ENCODE measurements at places on chromosomes 12 and 14. TPM values are rescaled to one million over a fixed set of nuclear protein-coding genes. Genes with fewer than 3 reads are reported as not detected.

CMKLR1 gene
- total RNA-seq, result under 0.01 TPM

- peak; percentile 46 for DNase-seq
These were observed 218.8 kb downstream of the BTG1 start for GRCh38 chr12:91926848-91927247.

ACACB gene
- 3.4 TPM for total RNA-seq

ACSM4 gene
- not detected for total RNA-seq

DNA sequence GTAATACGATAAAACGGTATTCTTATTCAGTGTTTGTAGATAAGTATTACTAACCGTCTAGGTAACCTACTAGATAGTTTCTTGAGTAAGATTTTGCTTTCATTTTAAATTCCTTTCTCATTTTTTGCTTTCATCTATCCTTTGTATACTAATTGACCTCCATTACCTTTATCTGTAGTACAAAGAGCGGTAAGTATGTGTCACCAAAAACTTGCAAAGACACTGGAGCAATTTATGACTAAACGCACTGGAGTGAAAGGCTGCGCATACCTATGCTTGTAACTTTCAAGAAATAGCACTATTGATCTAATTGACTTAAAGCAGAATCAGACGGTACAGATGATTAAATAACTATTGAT, 1.7 kb downstream of the ARHGAP5 start:
- DNase-seq, result peak; percentile 5

GRCh38 chr12:94336211-94336925, 123.3 kb downstream of the CEP83 start:
- peak; percentile 69 for DNase-seq

SLC38A2 gene
- 331 TPM for total RNA-seq

B3GNT4 gene
- 0.20 TPM for total RNA-seq

DNA sequence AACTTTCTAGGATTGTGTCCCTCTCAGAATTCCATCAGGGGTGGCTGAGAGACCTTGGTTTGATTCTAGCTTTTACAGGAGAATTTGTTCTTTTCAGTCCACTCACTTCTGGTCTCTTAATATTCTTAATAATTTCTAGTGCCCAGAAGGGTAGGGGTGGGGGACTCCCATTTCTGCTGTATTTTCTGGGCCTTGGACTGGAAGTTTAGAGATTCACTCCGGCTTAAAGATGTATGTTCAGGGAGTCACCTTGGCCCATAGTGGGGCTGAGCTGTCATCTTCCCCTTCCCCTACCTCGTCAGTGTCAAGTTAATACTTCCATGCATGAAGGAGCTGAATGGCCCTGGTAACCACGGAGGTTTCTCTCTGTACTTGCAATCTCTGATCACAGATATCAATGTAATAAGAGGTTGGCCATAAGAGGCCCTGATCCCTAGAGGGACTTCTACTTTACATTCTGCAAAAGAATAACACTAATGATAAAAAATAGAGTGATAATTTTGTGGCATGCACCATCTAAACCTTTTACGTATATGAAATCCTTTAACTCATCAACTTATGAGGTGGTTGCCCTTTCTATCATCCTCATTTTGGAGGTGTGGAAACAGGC, 6.7 kb downstream of the KRT81 start:
- no peak for DNase-seq

- DNase-seq, result no peak
These were observed 64.9 kb downstream of the GPHN start for GRCh38 chr14:66572826-66573225.

DNA sequence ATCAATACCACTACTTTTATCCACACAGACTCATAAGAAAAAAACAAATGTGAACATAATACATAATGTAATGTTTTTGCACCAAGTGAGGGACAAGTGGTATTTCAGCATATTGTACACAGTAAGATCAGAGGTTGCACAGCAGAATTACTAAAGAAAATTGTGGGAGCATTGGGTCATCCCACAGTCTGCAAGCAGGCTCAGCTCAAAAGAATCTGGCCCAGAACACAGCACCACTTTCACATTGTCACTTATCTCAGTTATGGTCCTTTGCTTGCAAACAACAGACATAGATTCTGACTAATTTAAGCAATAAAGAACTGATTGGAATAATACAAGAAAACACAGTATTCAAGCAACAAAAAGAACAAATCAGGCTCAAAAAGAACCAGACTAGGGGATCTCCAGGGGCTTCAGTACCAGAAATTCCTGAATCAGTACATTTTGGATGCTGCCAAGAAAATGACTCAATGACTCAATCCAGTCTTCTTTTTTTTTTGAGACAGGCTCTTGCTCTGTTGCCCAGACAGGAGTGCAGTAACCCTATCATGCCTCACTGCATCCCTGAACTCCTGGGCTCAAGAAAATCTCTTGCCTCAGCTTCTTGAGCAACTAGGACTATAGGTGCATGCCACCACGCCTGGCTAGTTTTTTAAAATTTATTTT, 42.9 kb upstream of the EEA1 start:
- DNase-seq, result peak; percentile 67

ZC2HC1C gene
- total RNA-seq, result 0.40 TPM

DNA sequence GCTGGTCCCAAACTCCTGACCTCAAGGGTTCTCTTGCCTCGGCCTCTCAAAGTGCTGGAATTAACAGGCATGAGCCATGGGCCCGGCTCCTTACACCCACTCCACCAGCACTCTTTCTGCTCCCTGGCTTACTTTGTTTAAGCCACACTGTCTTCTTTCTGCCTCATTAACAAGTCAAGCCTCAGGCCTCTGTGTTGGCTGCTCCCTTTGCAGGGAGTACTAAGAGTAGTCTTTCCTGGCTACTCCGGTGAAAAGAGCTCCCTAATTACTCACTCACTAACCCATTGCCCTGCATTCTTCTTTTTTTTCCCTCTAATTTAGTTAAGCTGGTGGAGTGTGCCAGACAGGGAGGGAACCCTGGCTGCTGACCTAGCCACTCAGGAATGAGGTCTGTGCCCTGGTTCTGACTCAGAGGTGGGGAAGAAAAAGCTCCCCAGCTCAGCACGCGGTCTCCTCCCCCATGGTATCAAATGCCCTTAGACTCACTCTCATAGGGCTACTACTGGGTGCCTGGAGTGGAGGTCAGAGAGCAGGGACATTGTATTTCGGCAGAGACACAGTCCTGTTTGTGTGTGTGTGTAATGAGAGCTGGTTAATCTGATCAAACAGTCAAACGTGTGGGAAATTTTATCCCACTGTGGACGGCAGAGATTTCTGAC, 19.8 kb downstream of the GALNT6 start:
- peak; percentile 67 for DNase-seq

TCL1A gene
- not detected for total RNA-seq

DNA sequence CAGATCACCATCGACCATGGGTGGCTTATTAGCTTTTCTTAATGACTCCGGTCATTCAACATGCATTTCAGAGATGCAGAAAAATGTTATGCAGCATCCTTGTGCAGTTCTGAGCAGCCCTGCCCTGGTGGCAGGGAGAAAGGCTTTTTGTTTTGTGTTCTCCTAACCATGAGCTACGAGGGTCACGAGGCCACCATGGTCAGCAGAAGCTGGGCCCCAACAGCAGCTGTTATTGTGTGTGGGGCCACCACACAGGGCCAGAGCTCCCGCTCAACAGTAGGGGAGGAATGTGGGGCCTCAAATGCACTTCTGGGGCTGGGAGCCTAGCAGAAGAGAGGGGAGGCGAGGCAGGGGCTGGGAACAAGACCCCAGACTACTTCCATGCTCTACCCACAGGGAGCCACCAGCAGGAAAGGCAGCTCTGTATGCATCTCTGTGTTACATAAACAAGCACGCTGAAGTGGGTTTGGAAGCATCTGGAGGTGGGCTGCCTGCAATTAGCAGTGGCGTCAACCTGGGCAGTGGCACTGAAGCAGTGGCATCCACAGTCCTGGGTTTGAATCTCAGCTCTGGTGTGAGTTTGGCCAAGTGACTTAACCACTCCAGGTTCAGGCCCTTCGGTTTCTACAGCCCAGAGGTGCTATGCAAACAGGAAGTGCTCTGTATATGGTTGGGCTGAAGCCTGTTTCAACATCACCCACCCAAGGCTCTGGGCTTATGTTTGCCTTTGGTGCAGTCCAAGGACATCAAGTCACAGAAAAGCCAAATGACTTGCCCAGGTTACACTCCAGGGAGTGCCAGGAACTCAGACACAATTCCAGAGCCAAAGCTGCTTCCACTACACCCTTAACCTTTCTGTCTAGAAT, 16.3 kb downstream of the GLTP start:
- DNase-seq, result peak; percentile 50

GRCh38 chr12:121483949-121484348, 84.0 kb downstream of the RNF34 start:
- DNase-seq, result no peak

GPHB5 gene
- not detected for total RNA-seq

DNA sequence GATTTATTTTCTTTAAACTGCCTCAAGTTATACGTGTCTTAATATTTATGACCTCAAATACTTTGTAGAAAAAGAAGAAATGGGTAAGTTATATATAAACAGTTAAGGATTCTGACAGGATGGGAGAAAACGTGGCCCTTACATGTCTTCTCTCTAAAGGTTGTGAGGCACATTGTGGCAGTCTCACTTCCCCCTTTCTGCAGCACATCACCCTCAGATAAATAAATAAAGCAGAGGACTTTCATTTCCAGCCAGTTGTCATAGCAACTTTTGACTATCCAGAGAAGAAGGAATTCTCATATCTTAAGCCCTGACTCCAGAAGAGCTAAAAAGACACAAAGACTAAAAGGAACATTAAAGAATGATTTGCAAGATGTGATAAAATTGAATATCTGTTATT, 28.8 kb upstream of the CEP83 start:
- no peak for DNase-seq

KRT6C gene
- total RNA-seq, result not detected

DNA sequence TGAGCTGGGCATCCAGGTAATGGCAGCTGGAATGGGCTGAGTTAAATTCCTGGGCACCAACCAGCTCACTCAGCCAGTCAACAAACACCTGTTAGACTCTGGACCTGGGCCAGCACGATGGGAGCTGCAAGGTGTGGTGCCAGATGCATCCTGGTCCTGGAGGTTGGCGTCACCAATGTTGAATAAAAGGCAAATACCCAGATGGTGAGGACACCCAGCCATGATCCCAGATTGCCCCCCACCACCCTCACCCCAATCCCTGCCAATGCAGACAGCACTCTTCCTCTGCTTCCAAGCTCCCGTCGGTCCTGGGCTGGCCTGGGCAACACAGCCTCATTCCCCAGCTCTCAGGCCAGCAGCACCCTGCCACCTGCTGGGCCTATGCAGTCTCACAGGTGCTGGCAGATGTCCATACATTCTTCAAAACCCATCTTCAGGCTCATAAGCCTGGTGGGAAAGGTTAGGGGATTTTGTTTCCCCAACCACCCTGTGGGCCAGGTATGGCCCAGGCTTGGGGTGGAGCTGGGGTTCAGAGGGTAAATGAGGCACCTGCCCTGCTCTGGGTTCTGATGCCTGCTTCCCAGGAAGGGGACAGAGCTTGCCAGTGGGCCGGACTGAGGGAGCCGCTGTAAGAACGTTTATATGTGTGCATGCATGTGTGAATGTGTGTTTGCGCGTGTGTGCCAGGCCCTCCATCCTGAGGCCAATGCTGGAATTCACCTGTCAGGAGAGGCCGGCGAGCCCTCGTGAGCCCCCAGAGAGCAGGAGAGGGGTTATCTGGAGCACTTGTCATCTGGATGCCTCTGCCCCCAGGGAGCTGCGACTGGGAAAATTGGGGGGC, 58.0 kb downstream of the LGMN start:
- DNase-seq, result peak; percentile 63

DNA sequence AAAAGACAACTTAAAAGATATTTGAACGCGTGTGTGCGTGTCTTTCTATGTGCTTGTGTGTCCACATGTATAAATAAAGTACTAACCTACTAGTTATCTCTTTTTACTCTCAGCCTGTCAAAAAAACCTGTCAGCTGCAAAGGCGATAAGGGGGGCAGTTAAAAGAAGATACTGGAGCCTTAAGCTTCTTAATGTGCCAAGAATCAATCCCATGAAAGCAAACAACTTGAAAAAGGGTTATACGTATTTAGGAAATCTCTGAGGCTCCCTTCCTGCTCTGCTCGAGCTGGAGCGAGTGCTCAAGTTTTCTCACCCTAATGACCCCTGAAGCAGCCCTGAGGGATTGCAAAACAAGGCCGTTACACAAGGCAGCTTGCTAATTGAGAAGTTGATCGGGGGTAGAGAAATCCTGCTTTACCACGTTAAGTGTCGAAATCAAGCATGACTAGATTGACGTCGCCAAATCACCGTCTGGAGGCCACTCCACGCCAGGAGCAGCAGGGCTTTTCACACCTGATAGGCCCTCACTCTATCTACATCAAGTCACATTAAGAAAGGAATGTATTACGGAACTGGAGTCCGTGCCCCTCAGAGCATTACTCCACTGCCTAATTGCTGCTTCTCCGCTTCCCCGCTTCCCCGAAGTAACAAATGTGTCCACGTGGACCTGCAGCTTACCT, 32.4 kb downstream of the LMO3 start:
- DNase-seq, result no peak

GRCh38 chr12:49825971-49826421, 2.2 kb downstream of the NCKAP5L start:
- no peak for DNase-seq

DNA sequence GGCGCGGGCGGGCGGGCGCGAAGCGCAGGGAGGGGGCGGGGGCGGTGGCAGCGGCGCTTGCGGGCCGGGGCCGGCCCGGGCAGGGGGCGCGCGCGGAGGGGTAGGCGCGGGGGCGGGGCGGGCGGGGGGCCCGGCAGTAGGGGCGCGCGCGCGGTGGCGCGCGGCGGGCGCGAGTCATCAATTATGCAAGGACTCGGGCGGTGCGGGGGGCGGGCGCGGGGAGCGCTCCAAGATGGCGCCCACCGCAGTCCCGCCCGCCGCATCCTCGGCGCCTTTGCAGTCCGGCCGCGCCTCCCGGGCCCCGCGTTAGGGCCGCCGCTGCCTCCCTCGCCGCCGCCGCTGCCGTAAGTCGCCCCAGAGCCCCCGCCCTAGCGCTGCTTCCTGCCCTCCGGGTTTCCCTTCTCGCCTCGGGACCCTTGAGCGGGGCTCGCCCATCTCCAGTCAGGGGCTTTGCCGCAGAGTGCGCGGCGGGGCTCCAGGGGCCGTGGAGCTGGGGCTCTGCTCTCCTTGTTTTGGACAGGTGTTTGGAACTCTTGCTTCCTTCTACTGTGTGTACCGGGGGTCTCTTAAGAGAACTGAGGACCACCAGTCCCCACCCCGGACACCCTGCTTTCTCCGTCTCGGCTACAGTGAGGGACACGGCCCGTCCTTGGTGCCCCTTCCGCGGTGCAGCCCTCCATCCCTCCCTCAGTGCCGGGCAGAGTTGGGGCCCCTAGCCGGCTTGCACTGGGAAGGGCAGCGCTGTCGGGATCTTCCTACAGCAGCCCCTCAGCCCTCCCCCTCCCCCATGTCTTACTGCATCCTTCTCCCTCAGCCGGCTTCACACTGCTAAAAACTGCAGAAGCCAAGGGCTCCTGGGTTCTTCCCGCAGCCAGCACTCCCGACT, at the start of gene SCN8A:
Gene SCN8A, plus strand, starts transcription at position 218 of the 886 bp plus-strand sequence. CDS start 71,585 bp downstream, outside the sequence.
- DNase-seq, result peak; percentile 21

GRCh38 chr14:70654632-70655031, 12.9 kb downstream of the TTC9 start:
- no peak for DNase-seq

All from lung microvascular endothelial cell (primary cell).